Tongue (tissue), 3 donors: ENCODE measurements at places on chromosomes 1 and 21. TPM values are rescaled to one million over a fixed set of nuclear protein-coding genes. Genes with fewer than 3 reads are reported as not detected.

DNA sequence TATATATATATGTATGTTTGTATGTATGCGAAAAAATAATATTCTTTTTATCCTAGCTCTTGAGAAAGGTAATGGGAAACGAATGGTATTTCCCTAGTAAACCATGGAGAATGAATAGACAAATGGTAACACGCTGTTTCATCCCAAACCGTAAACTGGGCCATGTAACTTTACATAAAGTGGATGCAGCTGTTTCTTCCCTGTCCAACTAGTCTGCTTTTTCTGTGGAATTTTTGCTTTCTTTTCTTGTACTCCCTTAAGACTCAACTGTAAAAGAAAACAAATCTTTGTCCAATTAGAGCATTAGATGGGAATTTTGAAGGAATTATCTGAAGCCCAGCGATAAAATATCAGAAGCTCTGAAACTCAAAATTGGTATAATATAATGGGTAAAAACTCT is 198.1 kb downstream of the NFIA start:
- DNase-seq, result peak; percentile 73

- DNase-seq, result no peak
Observed at GRCh38 chr1:160720356-160721085, 8.9 kb upstream of the CD48 start.

GRCh38 chr1:203493901-203494300 is at the start of gene OPTC:
Gene OPTC (plus strand): TSS chr1:203494153. CDS start chr1:203496006, 1,853 bp downstream.
- no peak for DNase-seq

GRCh38 chr1:10211805-10212410 is 1.5 kb downstream of the KIF1B start:
- peak; percentile 86 for DNase-seq

DNA sequence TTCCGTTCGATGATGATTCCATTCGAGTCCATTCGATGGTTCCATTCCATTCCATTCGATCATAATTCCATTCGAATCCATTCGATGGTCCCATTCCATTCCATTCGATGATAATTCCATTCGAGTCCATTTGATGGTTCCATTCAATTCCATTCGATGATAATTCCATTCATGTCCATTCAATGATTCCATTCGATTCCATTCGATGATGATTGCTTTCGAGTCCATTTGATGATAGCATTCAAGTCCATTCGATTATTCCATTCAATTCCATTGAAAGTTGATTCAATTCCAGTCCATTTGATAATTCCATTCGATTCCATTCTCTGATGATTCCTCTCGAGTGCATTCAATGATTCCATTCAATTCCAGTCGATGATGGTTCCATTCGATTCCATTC is 3895.3 kb downstream of the SRGAP2C start:
- no peak for DNase-seq

DNA sequence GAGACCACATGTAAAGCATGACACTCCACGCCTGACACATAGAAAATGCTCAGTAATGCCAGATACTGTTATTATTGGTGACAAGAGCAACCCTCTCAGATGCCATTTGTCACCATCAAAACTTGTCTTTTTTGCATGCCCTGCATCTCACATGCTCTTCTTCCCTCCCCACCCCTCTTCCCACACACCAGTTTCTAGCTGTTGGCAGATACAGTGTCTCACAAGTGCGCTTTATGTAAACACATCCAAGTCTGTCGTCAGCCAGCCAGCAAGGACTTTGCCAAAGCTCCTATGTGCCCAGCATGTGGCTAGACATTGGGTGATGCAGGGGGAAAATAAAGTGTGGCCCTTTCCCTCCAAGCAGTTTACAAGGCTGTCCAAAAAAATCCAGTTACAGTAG is 44.9 kb upstream of the EPHA8 start:
- DNase-seq, result peak; percentile 54

- no peak for DNase-seq
Observed at GRCh38 chr1:46815133-46815532, 16.3 kb downstream of the CYP4B1 start.

DNA sequence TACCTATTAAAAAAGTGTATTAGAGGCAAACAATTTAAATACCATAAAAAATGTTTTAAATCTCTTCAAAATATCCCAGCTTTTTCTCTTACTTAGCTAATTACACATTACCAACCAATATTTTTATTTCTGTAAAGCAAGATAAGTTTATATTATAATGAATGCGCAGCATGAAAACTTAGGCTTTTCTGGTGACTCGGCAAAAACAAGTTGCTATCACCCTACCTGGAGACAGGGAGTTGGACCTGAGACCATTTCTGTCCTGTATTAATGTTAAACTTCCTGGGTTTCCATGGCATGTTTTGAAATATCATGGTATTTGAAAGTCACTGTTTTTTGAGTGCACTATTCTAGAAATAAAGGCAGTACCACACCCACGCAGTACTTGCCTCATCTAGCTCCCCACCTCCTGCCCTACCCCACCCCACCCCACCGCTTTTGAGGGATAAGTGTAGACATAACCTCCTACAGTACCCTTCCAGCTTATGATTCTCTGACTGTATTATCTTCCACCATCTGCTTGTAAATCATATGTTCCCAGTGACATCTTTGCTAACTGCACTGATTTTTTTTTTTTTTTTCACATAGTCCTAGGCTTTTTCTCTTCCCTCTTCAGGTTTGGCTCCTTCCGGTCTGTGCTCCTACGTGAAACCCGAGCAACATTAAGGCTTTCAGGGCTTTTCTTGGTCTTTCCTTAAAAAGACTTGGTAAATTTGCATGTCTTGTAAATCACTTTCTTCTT is 77.5 kb downstream of the PHTF1 start:
- no peak for DNase-seq

DNA sequence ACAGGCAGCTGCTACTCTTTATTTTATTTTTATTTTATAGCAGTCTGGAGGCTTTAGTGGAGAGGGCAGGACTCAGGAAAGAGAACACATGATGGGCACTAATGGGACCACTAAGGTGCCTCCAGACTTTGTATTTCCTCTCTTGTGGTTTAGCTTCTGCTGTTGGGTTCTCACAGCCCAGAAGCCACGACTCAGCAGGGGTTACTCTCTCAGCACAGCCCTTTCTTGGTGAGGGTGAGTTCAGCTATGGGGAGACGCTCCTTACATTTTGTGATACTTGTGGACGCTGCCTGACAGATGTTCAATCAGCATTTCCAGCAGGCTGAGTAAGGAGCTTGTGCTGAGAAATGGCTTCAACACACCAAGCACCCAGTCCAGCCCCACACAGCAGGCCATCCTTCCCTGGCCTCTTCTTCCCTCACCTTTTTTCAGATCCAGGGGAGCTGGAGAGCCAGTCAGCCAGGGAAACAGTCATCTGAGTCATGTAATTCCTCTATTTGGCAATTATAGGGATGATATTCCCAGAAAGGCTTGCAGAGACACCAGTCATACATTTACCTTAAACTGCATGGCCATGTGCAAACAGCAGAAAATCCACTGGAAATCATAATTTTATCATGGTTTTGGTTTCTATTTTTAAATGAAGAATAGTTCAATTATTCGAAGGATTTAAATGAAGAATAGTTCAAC is 53.2 kb upstream of the RAB3GAP2 start:
- no peak for DNase-seq

DNA sequence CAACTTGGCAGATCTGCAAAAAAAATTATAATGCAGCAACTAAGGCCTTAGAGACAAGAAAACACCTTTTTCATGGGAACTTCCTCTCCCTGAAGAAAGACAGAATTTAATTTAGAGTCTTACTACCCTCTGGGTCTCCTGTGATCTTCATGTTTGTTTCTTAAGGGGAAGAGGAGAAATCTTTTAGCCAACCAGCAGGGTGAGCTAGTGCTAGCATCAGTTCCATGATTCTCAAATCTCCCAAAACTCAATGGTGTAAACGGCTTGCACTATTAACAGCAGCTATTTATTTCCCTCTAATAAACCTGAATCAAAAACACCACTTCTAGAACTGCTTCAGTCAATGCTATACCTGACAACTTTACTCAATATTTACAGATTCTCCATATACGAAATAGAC is 3.8 kb downstream of the ZNF644 start:
- no peak for DNase-seq

DNA sequence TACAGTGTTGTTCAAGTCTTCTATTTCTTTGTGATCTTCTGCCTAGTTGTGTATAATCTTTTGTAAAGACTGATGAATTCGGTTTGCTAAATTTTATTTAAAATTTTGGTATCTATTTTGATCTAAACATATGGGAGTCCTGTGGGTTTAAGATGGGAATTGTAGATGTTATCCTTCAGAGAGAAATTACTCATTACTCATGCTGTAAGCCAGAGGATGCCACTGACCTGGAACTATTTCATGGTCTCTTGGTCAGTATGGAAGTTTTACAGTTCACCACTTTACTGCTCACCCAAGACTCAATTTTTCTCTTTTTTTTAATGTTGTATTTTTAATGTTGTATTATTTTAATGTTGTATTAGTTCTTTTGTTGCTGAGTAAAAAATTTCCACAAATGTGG is 138.6 kb upstream of the B3GALT2 start:
- DNase-seq, result no peak

DNA sequence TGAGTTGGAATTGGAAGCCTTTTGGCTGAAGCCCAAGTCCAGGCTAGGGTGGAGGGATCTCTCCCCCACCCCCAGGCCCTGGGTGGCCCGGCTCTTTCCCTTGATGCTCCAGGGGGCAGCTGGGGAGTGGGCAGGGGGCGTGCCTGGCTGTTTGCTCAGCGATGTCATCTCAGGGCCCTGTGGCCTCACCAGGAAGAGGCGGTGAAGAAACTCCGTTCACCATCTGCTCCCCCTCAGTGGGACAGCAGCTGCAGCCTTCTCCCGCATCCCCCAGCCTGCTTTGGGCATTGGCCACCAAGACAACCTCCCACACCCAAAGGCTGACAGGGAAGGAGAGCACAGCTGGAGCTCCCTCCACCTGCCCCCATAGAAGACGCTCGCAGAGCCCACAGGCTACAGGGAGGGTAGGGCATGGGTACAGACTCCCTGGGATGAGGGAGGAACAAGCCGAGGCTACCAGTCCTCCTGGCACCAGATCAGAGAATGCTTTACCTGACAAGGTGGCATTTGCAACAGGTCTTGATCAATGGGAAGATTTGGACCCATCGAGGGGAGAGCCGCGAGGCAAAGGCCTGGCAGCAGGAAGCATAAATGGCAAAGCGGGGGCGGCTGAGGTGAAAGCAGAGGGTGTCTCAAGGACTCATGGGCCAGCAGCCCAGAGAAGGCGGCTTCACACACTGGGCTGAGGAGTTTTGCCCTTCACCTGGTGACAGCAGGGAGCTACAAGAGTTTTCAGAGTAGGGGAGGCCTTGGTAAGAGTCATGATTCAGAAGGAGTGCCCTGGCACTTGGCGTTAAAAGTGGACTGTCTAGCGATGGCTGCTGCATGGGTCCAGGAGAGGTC is 6.5 kb upstream of the GUCA2A start:
- DNase-seq, result peak; percentile 89

DNA sequence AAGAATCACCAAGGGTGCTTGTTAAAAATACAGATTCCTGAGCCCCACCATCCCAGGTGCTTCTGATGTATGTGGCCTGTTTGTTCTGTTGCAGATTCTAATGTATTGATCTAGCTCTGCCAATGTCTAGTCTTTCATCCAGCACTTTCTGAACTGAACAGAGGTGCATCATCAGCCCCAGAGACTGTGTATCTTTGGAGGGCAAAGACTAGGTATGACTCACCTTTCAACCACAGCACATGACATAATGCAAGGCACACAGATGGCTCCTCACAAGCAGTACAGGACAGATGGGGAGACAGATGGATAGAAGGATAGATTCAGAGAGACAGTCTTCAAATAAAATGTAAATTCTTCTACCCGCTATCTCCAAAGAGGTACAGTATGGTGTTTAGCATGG is 32.3 kb downstream of the CD58 start:
- no peak for DNase-seq

DNA sequence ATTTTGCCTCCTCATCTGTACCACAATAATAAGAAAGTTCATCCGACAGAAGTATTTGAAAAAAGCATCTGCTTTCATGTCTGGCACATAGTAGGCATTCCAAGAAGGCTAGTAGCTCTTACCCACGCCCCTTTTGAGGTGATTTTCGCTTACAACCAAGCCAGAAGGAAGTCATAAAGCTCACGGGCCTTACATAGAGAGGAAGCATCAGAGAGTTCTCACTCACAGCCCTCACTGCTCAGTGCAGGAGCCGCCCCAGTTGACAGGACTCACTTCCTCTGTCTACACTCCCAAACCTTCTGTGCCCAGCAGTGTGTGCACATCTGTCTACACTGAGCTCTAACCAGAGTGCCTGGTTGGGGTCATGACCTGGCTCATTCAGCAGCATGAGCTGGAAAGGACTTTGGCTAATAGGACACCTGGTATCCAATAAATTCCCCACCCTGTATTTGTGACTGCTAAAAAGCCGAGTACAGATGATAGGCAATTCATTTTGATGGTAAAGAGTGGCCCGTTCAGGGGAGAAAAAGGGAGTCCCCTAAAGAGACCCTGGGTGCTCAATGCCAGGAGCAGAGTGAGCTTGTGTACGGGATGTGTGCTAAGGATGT is 36.8 kb upstream of the DUSP10 start:
- no peak for DNase-seq

GRCh38 chr1:153684892-153685291 is 6.4 kb downstream of the NPR1 start:
- DNase-seq, result no peak

DNA sequence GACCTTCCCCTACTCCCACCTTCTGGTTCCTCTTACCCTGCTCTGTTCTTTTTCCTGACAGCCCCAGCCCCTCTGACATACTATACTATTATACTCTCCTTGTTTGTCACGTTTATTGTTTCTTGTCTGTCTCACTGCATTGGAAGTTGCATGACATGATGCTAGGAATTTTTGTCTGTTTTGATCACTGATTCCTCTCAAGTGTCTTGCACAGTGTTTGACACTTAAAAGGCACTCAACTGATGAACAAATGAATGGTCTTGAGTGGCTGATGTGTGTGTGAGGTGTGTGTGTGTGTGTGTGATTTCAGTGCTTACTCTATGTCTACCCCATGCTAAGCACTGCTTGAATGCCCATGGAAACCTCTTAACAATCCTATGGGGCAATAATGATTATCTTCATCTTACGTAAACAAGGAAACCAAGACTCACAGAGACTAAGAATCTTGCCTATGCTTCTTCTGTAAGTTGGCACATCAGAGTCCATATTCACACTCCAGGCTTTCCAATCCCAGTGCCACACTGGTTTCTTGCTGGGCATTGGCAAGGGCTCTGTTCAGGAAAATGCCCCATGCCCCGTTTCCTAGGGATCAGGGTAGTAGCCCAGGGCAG is 59.7 kb downstream of the ATP1A1 start:
- no peak for DNase-seq

- DNase-seq, result no peak
Observed at GRCh38 chr1:22328331-22329147, 123.1 kb upstream of the ZBTB40 start.

DNA sequence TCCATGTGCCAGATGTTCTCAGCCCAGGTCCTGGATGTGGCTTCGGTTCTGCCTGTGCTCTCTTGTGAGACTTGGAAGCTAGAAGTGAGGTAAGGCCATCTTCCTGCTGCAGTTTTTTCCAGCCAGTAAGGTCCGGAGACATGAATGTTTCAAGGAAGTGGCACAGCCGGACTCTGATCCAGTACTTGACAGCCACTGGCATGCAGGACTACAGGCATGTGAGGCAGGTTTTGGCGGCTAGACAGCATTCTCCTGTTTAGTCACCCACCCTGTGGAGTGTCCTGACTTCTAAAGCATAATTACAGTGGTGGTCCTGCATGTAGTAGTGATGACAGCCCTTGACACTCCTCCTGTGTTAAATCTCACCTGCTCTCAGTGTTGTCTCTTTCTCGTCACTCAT is 72.3 kb downstream of the TNFSF4 start:
- no peak for DNase-seq

Gene CDK18
- total RNA-seq, result 7.7 TPM

Gene MPL
- total RNA-seq, result not detected

Gene CALML6
- 108 TPM for total RNA-seq

Gene CD101
- total RNA-seq, result 3.0 TPM

Gene RHD
- 0.92 TPM for total RNA-seq

Gene BMP8B
- total RNA-seq, result 2.7 TPM
